ENCODE measurements at places on chromosomes 3 and 15. TPM values are rescaled to one million over a fixed set of nuclear protein-coding genes. Genes with fewer than 3 reads are reported as not detected.

DNA sequence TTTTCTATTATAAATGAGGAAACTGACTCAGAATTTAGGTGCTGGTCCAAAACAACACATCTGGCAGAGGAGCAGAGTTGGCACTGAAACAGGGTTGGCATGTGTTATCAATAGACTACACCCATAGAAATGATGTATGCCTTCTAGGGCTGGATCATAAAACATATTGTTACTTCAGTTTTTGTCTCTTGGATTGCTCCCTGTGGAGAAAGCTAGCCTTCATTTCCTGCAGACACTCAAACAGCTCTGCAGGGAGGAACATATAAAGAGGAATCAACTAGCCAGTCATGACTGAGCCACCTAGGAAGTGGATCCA is 507 bp upstream of the MRPL3 start:
- DNase-seq = no peak

GRCh38 chr3:57738391-57738790 is 17.7 kb upstream of the SLMAP start:
- no peak for DNase-seq

- peak; percentile 64 for DNase-seq
These were observed 18.8 kb downstream of the ATG7 start for GRCh38 chr3:11290743-11291680.

DNA sequence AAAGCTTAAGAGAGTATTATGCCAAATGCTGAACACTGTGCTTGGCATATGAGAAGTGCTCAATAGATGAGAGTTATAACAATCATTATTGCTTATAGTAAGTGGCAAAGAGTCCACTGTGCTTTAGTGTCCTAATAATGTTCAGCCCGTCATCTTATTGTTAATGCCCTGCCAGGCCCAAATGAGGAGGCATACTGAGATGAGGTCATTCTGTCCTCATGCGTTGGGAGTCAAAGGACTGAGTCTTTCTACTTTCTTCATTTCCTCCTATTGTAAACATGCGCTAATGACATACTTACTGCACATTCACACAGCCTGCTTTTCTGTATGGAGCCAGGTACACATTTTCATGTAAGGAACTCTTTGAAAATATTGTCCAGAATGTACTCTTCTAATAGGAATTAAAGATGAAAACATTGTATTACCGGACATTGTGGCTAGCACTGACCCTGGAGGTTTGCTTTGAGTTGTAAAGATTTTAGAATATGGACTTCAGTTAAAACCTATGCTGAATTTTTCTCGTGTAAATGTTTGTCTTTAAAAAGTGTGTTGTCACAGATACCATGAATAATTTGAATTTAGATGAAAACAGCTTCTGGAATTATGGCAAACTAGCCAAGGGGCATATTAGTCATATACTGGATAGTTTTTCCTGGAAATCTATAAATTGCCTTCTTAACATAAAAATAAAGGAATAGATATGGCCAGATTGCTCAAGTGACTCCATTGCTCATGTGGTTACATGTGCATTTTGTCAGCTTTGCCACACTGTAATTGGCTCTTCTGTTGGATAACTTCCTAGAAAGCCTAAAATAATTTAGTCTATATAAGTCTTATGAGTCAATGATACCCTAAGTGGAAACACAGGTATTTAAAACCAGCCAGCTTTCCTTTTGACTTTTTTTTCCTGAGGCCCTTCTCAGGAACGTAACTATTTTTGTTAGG is 38.3 kb downstream of the KBTBD12 start:
- no peak for DNase-seq

- no peak for DNase-seq
These were observed 18.6 kb upstream of the FLNB start for GRCh38 chr3:57989646-57990045.

GRCh38 chr3:132721479-132722164 is 587 bp downstream of the NPHP3 start:
- peak; percentile 85 for DNase-seq

- DNase-seq = no peak
These were observed 9.9 kb upstream of the KCNMB2 start for GRCh38 chr3:178526291-178526690.

GRCh38 chr3:10417847-10418246 is 87.5 kb downstream of the ATP2B2 start:
- DNase-seq = peak; percentile 34

SLC28A2 gene
- polyA plus RNA-seq = 0.10 TPM

Data from cardiac muscle cell (in vitro differentiated cells and primary cell).